ENCODE measurements at places on chromosomes 5 and 9.

DNA sequence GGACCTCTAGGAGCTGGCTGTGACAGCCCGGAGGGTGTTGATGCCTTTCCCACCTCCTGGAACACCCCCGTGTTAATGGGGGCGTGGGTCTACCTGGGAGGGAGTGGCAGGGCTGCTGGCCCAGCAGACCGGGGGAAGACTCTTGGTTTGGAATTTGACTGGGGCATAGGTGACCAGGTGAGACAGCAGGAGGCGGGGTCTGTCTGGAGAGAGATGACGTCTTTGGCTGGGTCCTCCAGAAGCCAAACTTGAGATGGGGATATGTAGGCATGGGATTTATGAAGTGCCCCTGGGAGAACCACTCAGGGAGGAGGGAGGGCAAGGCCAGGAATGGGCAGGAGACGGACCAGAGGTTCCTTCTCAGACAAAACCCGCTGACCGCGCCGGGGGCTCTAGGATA is 42.6 kb downstream of the NEK6 start:
- no peak for DNase-seq

- no peak for DNase-seq
These were observed 4.8 kb upstream of the CHD1 start for GRCh38 chr5:98933445-98934072.

DNA sequence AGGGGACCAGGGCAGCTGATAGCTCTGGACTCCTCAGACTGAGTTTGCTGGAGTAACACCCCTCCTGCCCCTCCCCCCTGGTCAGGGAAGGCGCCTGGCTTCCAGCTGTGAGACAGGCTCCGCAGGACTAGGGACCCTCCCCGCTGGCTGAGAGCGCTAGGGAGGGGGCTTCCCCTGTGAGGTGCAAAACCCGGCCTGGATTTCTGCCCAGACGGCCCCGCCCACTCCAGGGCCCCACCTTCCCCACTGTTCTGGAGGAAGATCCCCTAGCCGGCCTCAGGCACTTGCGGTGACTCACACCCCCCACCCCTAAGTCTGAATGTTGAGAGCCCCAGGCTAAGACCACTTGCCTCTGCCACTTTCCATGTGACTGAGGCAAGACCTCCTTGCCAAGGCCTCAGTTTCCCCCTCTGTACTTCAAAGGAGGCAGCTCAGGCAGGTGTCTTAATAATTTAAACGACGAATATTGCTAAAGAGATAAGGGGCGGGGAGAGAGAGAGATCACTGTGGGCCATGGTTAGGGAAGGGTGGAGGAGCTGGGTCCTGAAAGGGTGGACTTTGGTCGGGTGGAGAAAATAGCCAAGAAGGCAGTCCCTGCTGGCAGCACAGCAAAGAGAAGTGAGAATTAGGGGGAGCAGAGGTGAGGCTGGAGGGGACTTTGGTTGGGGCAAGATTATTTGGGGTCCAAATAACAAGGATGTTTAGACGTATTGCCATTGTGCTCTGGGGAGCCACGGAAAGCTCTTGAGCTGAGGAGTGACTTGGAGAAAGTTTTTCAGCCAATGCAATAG is 1.0 kb upstream of the DAB2IP start:
- DNase-seq = peak; percentile 48

DNA sequence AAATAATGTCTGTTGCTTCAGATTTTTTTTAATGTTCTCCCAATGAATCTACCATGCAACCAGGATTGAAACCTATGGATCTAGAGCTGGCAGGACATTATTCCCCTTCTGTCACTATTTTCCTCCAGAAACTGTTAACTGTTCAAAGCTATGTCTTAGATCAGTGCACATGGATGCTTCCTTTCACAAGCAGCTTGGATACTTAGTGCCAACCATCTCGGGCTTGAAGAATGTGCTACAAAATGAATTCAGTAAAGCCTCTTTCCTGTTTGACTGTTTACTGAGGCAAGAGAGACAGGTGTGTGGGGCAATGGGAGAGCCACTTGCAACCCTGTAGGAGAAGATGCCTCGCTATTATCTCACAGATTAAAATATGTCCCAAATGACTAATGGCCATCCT is 774.8 kb downstream of the KCTD16 start:
- DNase-seq = no peak

- DNase-seq = peak; percentile 9
These were observed 2.0 kb downstream of the CTNNAL1 start for GRCh38 chr9:109011231-109011671.

DNA sequence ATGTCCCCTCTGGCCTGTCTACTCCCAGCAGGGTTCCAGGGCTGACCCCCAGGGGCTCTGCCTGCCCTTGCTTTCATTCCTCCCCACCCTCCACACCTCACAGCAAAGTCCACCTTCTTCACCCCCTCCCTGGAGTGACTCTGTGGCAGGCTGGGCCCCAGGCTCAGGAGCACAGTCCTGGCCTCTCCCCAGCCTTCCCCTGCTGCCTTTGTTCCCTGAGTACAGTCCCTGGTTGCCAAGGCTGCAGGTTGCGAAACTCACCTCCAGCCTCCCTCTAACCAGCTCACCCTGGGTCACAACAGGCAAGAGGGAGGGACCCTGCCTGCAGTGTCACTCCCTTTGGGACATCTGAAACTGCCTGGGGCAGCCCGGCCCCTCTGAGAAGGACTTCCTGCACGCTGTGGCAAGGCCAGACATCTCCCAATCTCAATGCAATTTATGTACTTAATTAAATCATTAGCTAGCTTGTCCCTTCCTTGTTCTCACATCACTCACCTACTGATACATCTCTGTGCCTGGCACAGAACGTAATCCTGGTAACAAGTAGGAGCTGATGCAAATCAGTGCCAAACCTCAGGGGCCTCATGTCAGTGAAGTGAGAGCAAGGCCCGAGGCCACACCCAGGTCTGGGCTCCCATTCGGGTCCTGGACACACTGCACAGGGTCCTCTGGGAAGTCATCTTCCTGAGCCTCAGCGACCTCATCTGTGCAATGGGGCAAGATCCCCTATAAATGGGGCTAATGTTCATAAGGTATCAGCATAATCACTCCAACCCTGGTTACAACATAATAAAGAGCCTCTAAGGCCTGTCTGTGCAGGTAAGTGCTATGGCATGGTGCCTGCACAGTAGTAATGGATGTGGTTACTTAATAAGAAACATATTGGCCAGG is 27.3 kb upstream of the TRIM14 start:
- peak; percentile 92 for DNase-seq

GRCh38 chr5:168525856-168526255 is 3.2 kb upstream of the FBLL1 start:
- DNase-seq = no peak

DNA sequence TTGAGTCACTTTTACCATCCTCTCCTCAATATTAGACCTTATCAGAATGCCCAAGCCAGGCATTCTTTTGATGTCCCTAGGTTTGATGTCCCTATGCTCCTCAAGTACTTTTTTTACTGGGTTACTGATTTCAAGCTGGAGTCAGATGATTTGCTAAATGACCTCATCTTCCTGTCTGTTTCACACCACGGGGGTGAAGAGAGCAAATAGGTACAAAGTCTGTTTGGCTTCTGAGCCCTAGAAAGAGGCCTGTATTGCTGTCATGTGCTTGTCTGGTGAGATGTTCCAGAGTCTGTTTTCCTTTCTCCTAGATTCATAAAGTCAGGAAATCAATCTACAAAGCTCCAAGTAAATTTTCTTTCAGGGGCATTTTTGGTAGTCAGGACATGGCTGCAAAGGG is 12.7 kb upstream of the DAB2 start:
- DNase-seq = no peak

GRCh38 chr9:6997330-6997729 is 239.6 kb downstream of the KDM4C start:
- DNase-seq = peak; percentile 31

- DNase-seq = no peak
These were observed 118.1 kb downstream of the WNK2 start for GRCh38 chr9:93301911-93302541.

DNA sequence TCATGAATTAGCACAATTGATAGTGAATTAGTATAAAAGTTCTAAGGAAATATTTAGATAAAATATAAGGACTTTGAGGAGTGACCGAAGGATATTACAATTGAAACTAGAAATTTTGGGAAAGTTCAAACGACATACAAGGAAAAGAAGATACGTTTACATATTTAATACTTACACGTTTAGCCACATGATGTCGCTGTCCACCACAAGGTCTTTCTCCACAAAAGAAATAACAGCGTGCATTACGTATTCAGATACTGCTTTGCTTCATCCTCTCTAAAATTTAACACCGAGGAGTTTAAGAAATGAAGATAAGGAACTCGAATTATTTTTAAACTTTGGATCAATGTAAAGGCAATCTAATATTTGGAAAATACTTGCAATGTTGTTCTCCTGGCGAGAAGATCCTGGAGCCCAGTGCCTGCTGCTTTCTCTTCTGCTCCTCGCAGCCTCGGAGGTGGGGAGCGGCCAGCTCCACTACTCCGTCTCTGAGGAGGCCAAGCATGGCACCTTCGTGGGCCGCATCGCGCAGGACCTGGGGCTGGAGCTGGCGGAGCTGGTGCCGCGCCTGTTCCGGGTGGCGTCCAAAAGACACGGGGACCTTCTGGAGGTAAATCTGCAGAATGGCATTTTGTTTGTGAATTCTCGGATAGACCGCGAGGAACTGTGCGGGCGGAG is at the start of gene PCDHA3:
PCDHA3 (plus strand) TSS at position 242 of the 678 bp plus-strand sequence.
- no peak for DNase-seq

DNA sequence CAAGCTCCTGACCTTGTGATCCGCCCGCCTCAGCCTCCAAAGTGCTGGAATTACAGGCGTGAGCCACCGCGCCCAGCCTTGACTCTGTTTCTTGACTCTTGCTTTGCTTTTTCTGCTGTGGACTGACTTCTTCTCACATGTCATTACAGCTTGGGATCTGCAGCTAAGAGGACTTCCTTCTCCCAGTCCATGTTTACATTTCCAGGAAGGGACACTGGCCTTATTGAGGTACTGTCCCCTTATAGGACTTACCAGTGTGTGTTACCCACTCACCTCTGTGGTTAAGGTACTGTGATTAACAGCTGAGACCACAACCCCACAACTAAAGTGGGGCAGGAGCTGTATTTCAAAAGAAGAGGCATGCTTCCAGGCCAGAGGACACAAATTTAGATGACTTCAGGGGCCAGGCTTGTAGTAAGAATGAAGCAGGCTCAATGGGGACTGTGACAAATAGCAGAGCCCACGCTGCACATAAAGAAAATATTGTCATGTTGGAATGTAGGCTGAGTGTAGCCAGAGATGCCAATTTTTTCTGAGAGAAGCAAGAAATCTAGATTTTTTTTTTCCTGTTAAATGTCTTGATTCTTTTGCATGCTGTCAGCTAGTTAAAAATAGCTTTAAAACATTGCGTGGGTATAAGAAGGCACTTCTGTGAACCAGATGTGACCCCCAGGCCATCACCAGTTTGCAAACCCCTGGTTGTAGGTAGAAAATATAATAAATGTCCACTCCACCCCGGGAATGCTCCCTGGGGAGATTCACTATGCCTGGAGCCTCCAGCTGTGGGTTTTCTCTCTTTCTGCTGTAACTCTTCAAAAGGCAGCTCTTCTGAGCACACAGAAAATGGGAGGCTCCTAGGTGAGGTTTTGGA is 75.0 kb downstream of the PTPDC1 start:
- no peak for DNase-seq

- peak; percentile 86 for DNase-seq
These were observed 129.5 kb downstream of the TTLL11 start for GRCh38 chr9:121963528-121963995.

- DNase-seq = no peak
These were observed 387.5 kb downstream of the PLK2 start for GRCh38 chr5:58072300-58072965.

DNA sequence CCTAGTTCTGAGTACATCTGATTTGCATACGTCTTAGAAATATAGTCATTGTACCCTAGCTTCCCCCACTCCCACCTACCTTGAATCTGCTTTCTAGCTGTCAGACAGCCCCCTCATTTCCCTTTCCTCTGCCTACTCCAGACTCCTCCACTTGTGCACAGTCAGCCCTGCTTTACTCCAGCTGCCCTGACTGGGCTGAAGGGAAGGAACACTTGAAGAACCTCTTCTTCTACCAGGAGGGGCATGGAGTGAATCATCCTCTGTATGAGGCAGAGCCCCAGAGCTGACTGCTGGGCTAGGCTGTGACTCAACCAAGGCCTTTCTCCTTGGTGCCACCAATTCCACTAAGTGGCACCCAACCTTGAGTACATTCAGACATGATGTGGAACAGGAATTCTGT is 18.1 kb upstream of the ZFR start:
- DNase-seq = peak; percentile 36

DNA sequence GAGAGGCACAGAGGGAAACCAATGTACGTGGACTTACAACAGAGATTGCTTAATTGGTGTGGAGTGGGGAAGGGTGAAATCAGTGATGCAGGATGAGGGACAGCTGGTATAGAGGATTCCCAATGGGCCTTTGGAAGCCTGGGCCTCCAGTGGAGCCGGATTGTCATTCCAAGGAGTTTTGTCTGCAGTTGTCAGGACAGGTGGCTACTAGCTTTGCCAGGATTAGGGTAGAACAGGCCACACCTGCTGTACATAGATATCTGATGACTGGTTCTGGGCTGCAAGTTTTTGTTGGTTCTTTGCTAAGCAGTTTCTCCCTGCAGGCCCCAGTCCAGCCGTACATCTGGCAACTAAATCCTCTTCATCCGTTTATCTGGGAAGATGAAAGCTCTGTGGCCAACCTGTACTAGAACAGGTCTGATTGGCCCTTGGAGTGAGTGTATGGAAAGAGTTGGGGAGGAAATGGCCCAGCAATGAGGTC is 4.2 kb downstream of the SKP2 start:
- peak; percentile 14 for DNase-seq

DNA sequence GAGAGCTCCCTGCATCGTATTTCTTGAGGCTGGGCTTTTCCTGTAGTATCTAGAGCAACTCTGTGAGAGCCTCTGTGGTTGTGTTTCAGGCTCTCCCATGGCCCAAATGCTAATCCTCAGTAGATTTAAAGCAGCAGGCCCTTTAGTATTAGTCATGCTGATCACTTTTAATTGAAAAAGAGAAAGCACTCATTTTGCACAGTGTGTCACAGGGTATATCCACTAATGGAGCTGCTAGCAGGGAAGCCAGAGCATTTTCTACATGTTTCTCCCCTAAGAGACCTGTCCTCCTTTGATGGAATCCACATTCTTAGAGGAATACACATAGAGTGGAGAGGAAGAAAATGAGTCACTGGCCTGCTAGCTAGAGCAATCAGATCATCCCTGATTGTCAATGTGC is 348.5 kb downstream of the TMEM232 start:
- DNase-seq = no peak
